ENCODE measurements at places on chromosomes 7 and 10. TPM values are rescaled to one million over a fixed set of nuclear protein-coding genes. Genes with fewer than 3 reads are reported as not detected.
A peak's percentile ranks its signal among the peaks of the same experiment; 100 is the strongest.

The CDC14C gene
- total RNA-seq = not detected

The EPC1 gene
- total RNA-seq = 25.5 TPM

The ACTA2 gene
- total RNA-seq = 25.6 TPM

The CCL24 gene
- not detected for total RNA-seq

The IL15RA gene
- total RNA-seq = 6.0 TPM

The VAX1 gene
- total RNA-seq = not detected

The MGAM2 gene
- not detected for total RNA-seq

The WIPF3 gene
- not detected for total RNA-seq

The GPR26 gene
- not detected for total RNA-seq

The RGR gene
- not detected for total RNA-seq

The CDK13 gene
- 50.2 TPM for total RNA-seq

DNA sequence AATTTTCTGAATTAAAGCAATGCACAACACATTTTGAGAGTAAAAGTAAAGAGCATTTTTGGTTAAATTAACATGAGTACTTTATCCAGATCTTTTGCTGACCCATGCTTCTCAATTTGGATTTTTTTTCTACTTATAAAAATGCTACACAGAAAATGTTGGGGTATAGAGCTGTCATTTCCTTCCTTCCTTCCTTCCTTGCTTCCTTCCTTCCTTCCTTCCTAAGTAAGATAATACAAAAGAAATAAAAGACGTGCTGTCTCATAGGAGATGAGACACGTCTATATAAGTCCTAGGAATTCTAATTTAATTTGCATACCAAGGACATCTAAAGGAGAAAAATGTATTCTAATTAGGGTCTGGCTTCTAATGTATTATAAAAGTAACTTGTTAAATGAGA, 31.0 kb upstream of the CAV2 start:
- H3K4me3 ChIP-seq = no peak overlapping the region
- peaks cover 6% of the 10 kb centered on the region for H3K4me1 ChIP-seq
- no peak for DNase-seq
- H3K36me3 ChIP-seq = no peaks in the 10 kb centered on the region
- H3K27ac ChIP-seq = no peak overlapping the region

DNA sequence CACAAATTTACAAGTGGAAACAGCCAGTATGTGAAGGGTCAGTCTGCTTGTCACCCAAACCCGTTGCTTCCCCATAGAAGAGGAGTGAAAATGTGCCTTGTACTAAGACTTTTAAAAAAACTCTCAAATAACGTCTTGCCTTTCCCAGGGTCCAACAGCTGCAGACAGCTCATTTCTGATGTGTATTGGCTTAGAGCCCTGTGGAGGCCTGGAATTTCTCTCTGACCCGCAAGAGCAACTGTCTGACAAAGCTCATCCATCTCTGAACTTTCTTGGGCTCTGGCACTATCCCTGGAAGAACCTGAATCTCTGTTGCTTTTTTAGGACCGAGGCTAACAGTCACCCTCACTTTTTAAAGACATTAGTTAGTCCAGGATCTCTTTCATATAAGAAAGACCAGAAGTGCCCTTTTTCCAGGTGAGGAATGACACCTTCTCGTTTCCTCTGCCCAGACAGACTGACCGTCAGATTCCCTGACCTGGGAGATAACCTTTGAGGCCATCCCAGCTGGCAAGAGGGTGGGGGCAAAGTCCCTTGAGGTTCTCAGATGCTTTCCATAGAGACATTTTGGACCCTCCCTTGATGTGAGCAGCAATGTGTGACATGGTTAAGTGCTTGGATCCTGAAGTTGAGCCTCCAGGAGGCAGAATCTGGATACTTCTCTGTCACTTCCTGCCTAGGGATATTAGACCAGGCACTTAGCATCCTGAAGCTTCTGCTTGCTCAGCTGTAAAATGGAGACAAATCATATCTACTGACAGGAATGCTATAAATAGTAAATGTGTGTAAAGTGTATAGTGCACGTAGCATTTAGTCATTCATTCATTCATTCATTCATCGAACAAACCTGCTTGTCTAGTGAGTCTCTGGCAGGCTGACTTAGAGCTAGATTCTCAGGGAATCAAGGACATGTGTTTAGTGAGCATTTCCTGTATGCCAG, 4.5 kb upstream of the NODAL start:
- H3K36me3 ChIP-seq = no peaks in the 10 kb centered on the region
- H3K27me3 ChIP-seq = peaks cover 5% of the 10 kb centered on the region
- H3K4me1 ChIP-seq = no peaks in the 10 kb centered on the region
- H3K27ac ChIP-seq = no peak overlapping the region
- H3K4me3 ChIP-seq = no peak overlapping the region
- no peak for DNase-seq

- H3K27ac ChIP-seq = no peak overlapping the region
- H3K4me1 ChIP-seq = no peaks in the 10 kb centered on the region
- DNase-seq = no peak
- no peak overlapping the region for H3K4me3 ChIP-seq
Observed at GRCh38 chr7:2983586-2983985, 60.1 kb downstream of the CARD11 start.

DNA sequence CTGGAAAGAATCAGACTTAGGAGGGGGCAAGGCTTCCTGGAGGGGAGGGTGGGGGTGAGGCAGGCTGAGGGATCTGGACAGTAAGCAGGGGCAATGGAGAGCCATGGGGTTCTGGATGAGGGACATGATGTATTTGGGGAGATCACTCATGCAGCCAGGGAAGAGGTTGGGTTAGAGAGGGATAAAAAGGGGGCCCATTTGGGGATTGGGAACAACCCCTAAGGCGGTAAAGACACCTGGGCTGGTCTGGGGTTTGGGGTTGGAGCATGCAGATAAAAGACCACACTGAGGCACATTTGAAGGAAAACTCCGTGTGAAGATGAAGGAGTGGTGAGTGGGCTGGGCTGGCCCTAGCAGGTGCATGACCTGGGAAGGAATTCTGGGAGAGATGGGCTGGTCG, 30.8 kb downstream of the HIF1AN start:
- H3K27ac ChIP-seq = no peak overlapping the region
- no peaks in the 10 kb centered on the region for H3K27me3 ChIP-seq
- peaks cover 7% of the 10 kb centered on the region for H3K4me1 ChIP-seq
- no peak overlapping the region for H3K4me3 ChIP-seq

- H3K4me1 ChIP-seq = peaks cover 7% of the 10 kb centered on the region
- no peak for DNase-seq
- no peak overlapping the region for H3K4me3 ChIP-seq
- no peaks in the 10 kb centered on the region for H3K36me3 ChIP-seq
- H3K27me3 ChIP-seq = no peaks in the 10 kb centered on the region
- no peak overlapping the region for H3K27ac ChIP-seq
Observed at GRCh38 chr7:90613088-90613498, 17.0 kb downstream of the CDK14 start.

- H3K4me1 ChIP-seq = peaks cover 3% of the 10 kb centered on the region
- H3K27me3 ChIP-seq = no peaks in the 10 kb centered on the region
- no peak for DNase-seq
Observed at GRCh38 chr10:29530112-29530976, 104.4 kb downstream of the SVIL start.

DNA sequence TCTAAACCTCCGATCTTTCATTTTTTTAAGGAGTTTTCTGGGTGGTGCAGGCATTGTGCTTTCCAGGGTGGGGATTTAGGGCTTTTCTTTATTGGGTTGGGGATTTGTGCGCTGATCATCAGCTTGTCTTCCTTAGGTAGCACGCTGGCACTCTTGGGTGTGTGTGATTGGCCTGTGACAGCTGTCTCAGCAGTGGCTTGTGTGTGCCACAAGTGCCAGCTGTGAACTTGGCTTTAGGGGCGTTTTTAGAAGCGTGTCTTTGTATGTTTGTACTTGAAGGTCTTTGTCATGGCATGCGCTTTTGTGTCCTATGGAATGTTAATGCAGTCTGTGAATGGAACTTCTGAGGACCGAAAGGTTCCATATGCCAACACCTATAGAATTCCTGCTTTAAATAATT, 788 bp downstream of the AKAP9 start:
- peak; percentile 41 for DNase-seq
- peaks cover 11% of the 10 kb centered on the region for H3K4me1 ChIP-seq
- no peaks in the 10 kb centered on the region for H3K27me3 ChIP-seq
- peak overlapping the region; percentile 86 for H3K4me3 ChIP-seq

DNA sequence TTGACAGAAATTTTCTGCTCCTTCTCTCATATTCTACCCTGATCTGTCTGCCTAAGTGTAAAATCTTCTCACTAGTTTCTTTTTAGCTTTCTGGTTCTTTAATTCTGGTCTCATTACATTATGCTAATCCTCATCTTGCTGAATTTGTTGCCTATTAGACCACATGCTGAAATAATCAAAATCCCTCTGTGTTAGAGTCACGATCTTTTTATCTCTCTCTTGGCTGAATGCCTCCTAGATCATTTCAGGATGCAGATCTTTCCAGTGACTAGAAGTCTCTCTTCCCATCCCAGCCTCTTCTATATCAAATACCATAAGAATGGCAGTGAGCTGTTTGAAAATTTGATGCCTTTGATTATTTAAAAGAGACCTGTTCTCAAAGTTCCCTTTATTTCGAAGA, 661.9 kb downstream of the SORCS1 start:
- H3K36me3 ChIP-seq = no peaks in the 10 kb centered on the region
- H3K4me1 ChIP-seq = peaks cover 65% of the 10 kb centered on the region

- H3K4me1 ChIP-seq = no peaks in the 10 kb centered on the region
- DNase-seq = peak; percentile 16
- no peaks in the 10 kb centered on the region for H3K36me3 ChIP-seq
- no peaks in the 10 kb centered on the region for H3K27me3 ChIP-seq
- H3K27ac ChIP-seq = no peak overlapping the region
Observed at GRCh38 chr7:135353832-135354231, 120.2 kb downstream of the STRA8 start.

GRCh38 chr7:155710530-155710929, 66.1 kb downstream of the RBM33 start:
- no peak for DNase-seq
- peaks cover 36% of the 10 kb centered on the region for H3K36me3 ChIP-seq
- H3K27ac ChIP-seq = no peak overlapping the region
- no peaks in the 10 kb centered on the region for H3K27me3 ChIP-seq
- H3K4me1 ChIP-seq = peaks cover 21% of the 10 kb centered on the region

- no peak overlapping the region for H3K4me3 ChIP-seq
- H3K27me3 ChIP-seq = no peaks in the 10 kb centered on the region
- DNase-seq = no peak
- H3K36me3 ChIP-seq = peaks cover 8% of the 10 kb centered on the region
Observed at GRCh38 chr7:2012981-2013380, 219.8 kb downstream of the MAD1L1 start.

GRCh38 chr10:13617116-13617515, 30.4 kb downstream of the PRPF18 start:
- DNase-seq = no peak
- H3K4me3 ChIP-seq = no peak overlapping the region
- H3K27me3 ChIP-seq = no peaks in the 10 kb centered on the region
- H3K36me3 ChIP-seq = peaks cover 76% of the 10 kb centered on the region
- H3K27ac ChIP-seq = no peak overlapping the region

DNA sequence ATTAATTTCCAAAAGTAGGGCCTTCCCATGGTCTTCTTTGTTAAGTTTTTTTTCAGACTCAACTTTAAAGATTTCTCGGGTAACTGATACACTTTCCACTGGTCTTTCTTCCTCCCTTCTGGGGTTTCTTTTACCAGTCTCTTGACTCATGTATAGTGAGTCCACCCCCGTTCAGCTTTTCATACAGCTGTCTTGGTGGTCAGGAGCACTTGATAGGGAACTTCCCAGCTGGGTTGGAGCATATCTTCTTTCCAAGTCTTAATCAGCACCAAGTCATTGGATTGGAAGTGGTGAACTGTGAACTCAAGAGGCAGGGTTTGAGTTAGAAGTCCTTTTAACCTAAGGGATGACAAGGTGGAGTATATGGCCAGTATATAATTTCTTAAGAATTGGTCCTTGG, 29.2 kb upstream of the ELOVL3 start:
- no peaks in the 10 kb centered on the region for H3K4me1 ChIP-seq
- no peak overlapping the region for H3K4me3 ChIP-seq
- no peaks in the 10 kb centered on the region for H3K36me3 ChIP-seq
- H3K27ac ChIP-seq = no peak overlapping the region
- DNase-seq = no peak

DNA sequence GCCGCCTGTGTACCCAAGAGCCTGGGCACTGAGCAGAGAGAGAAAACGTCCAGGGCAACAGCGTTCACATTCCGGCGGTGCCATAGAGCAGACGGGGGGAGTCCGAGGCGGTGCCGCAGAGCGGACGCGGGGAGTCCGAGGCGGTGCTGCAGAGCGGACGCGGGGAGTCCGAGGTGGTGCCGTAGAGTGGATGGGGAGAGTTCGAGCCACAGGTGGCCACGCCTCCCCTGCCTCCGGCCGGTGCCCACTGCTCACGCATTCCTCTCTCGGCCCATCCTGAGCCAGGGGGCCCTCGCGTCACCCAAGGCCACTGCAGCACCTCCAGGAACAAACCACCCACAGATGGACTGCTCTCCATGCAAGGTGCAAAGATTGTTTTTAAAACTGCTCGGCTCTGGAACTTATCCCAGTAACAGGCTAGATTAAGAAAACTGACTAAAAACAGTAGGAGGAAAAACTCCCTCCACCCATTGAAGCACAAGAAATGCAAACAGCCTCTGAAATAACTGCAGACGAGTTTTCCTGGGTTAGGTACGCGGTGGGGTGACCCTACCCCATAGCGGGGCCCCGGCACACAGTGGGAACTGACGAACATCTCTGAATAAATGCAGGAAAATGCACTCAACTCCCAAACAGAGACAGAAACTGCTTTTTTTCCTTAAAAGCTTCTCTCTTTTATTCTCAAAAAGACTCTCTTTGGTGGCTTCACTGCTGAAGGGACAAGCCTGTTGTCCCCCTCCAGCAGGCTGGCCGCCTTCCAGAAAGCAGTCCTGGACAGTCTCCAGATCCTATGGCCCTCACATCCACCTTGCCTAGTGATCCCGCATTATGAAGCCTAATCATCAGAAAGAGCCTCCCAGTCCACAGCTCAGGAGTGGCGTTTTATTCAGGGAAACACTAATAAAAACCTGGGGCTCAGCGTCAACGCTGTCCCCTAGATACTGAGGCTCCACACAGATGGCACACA, 55.9 kb downstream of the DIP2C start:
- no peak overlapping the region for H3K27ac ChIP-seq
- H3K4me1 ChIP-seq = no peaks in the 10 kb centered on the region
- no peak for DNase-seq
- peaks cover 13% of the 10 kb centered on the region for H3K27me3 ChIP-seq
- no peaks in the 10 kb centered on the region for H3K36me3 ChIP-seq

DNA sequence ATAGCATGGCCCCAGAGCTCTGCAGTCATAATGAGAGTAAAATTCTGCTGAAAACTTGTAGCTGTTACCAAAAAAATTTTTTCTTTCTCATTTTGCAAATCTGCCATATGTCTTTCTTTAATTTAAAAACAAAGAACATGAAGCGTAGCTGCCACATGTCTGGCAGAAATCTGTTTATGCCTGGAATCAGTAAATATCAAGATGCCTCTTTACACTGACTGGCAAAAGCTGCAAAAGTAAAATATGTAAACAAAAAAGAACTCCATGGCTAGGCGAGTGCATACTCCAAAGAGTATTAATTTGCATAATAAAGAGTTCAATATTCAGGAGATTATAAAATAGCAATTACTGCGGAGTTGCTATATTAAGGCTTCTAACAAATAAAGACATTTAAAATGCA, 130.9 kb upstream of the SP8 start:
- H3K4me1 ChIP-seq = no peaks in the 10 kb centered on the region
- no peaks in the 10 kb centered on the region for H3K36me3 ChIP-seq
- H3K4me3 ChIP-seq = no peak overlapping the region
- DNase-seq = no peak

GRCh38 chr7:15891151-15891881, 204.8 kb upstream of the MEOX2 start:
- H3K27me3 ChIP-seq = peaks cover 26% of the 10 kb centered on the region
- H3K27ac ChIP-seq = no peak overlapping the region
- peak; percentile 11 for DNase-seq
- H3K4me1 ChIP-seq = no peaks in the 10 kb centered on the region
- peaks cover 5% of the 10 kb centered on the region for H3K36me3 ChIP-seq

Measured in MCF 10A (cell line).